ENCODE measurements at places on chromosomes 5 and 9.

GRCh38 chr5:113085880-113086409 is 109.3 kb downstream of the DCP2 start:
- DNase-seq = no peak

DNA sequence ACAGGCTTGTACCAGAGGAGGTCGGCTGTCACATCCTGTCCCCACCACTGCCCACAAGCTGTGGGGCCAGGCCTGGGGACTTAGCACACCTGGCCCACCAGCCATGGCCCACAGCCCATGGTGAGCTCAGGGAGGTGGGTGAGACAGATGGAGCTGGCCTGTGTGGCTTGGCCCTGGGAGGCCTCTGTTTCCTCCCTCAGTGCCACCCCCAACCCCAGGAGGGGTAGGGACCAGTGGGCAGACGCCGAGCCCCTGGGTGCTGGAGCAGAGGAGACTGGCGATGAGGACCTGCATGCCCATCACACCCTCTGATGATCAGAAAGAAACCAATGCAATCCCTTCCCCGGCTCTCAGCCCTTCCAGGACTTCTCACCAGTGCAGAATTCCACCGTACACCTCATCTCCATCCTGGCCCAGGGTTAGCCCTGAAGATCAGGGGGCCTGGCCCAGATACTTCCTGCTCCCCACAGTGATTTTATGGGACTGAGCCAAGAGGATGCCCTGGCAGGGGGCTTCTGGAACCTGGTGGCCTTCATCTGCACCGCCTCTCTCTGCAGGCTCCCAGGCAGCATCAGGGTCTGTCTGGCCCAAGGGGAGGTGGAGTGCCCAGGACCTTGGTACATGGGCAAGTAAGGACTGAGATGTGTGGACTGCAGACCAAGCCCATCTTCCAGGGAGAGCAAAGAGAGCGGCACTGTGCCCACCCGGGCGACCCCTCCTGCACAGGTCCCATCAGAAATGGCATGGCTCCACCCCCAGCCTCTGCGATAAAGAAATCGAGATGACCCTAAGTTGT is 16.9 kb upstream of the NKD2 start:
- no peak for DNase-seq

DNA sequence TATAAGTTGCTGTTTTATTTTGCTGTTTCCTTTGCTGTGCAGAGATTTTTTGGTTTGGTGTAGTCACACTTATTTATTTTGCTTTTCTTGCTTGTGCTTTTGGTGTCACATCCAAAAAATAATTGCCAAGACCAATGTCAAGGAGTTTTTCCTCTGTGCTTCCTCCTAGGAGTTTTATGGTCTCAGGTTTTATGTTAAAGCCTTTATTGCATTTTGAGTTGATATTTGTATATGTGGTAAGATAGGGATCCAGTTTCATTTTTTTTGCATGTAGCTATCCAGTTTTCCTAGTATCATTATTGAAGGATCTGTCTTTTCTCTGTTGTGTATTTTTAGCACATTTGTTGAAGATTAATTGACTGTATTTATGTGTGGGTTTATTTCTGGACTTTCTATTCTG is 210.6 kb downstream of the ARHGEF28 start:
- no peak for DNase-seq

- no peak for DNase-seq
These were observed 314.4 kb upstream of the EFNA5 start for GRCh38 chr5:107985144-107985543.

GRCh38 chr5:107555425-107556090 is 115.2 kb downstream of the EFNA5 start:
- DNase-seq = no peak

DNA sequence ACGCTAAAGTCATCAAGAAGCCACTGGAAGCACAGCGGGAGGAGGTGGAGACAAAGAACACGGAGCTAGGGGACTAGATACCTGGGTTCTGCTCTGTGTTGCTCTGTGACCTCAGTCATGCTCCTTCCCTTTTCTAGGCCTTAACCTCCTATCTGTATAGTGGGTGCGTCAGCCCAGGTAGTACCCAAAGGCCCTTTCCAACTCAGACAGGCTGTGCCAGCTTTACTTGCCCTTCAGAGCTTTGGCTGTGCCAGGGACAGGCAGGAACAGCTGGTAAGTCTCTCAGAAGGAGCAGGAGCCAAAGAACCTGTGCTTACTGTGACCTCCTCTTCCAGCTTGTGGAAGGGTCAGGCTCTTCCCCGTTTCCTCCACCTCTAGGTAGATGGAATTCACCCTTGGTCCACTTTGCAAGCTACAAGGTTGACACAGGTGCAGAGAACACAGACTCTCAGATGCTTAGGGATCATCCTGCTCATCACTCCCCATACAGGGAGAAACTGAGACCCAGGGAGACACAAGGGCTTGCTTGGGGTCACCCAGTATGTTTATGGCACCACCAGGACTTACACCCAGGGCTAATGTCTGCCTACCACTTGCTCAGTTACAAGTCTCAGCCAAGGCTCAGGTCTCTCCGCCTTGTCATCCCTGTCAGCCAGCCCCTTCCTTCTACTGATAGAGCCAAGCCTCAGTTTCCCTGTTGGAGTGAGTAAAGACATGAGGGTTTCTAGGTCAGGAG is 1.7 kb downstream of the CCDC69 start:
- DNase-seq = peak; percentile 15

DNA sequence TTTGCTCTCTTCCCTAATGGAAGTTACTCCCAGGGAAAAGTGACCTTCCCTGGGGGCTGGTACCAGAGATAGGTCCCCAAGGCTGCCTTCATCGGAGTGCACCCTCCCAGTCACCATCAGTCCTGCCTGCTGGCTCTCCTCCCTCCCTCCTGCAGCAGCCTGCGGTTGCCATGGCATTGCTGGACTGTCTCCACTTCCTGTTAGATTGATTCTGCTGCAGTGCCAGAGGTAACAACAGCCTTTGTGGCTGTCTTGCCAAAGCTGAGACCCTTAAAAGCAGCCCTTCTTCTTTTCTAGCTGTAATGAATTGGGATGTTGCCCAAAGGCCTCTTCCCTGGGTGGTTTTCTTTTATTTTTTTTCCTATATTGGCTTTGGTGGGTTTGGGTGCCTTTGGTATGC is 78.1 kb upstream of the PRLR start:
- DNase-seq = no peak

GRCh38 chr9:95511952-95512708 is 4.6 kb downstream of the PTCH1 start:
- DNase-seq = no peak

GRCh38 chr5:96880444-96881164 is 4.3 kb downstream of the ERAP2 start:
- no peak for DNase-seq

- no peak for DNase-seq
These were observed 166.8 kb downstream of the MUSK start for GRCh38 chr9:110835404-110835803.

DNA sequence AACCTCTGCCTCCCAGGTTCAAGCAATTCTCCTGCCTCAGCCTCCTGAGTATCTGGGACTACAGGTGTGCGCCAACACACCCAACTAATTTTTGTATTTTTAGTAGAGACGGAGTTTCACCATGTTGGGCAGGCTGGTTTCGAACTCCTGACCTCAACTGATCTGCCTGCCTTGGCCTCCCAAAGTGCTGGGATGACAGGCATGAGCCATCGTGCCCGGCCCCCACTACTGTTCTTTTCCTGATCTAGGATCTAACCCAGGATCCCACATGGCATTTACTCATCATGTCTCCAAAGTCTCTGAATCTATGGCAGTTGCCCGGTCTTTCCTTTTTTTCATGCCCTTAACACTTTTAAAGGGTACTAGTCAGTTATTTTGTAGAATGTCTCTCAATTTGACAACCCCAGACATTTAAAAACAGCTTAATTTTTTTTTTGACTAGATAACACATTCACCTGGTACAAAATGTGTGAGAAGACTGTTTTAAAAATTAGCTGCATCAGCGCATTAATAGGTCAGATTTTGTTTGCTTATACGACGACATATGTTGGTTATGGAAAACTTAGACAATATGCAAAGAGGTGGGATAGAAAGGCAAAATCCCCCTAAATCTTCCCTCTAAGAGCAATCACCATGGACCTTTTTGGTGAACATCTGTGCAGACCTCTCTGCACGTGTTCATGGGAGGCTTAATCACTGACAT is 46.5 kb downstream of the STOM start:
- DNase-seq = no peak

DNA sequence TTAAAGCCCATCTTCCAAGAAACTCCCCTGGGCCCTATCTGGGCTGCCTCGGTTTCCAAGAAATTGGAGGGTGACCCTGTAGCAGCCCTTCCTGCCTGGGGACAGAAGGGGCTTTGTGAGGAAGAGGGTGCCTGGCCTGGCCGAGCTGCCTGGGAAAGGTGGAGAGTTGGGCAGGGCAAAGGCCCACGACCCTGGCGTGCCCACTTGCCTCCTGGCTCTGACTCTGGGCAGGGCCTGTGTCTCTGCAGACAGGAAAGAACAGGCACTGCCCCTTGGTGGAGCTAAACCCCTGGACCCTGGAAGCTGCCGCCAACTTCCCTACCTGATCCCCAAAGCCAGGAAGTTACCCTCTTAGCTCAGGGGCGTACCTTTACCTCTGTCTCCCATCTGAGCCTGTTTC is 149.3 kb downstream of the RGS3 start:
- DNase-seq = no peak

- no peak for DNase-seq
These were observed 56.5 kb upstream of the RICTOR start for GRCh38 chr5:39130716-39131115.

GRCh38 chr5:175383350-175383749 is 60.6 kb downstream of the DRD1 start:
- DNase-seq = no peak

DNA sequence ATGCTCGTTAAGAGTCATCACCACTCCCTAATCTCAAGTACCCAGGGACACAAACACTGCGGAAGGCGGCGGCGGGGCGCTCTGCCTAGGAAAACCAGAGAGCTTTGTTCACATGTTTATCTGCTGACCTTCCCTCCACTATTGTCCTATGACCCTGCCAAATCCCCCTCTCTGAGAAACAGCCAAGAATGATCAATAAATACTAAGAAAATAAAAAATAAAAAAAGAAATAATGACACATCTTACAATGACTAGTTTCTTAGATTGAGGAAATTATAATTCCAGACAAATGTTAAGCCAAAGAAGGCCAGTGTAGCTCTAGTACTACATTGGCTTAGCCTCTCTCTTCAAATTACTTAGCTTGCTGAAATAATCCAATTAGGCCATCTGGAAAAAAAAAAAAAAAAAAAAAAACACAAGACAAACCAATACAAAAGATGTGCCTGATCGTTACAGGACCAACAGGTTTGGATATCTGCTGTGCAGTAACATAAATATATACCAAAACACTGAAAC is 58.0 kb downstream of the ANXA2R start:
- DNase-seq = no peak

DNA sequence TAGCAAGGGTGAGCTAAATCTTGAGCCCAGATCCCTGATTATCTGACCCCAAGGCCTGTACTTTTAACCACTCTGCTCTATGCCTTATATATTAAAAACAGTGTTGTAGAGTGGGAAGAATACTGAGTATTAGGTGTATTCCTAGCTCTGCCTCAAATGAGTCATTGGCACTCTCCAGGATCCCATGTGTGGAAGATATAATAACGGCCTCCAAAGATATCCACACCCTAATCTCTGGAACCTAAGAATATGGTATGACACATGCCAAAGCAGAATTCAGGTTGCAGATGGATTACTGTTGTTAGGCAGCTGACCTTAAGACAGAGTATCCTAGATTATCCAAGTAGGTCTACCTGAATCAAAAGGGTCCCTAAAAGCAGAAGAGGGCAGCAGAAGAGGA is 110.8 kb downstream of the ADRB2 start:
- no peak for DNase-seq

DNA sequence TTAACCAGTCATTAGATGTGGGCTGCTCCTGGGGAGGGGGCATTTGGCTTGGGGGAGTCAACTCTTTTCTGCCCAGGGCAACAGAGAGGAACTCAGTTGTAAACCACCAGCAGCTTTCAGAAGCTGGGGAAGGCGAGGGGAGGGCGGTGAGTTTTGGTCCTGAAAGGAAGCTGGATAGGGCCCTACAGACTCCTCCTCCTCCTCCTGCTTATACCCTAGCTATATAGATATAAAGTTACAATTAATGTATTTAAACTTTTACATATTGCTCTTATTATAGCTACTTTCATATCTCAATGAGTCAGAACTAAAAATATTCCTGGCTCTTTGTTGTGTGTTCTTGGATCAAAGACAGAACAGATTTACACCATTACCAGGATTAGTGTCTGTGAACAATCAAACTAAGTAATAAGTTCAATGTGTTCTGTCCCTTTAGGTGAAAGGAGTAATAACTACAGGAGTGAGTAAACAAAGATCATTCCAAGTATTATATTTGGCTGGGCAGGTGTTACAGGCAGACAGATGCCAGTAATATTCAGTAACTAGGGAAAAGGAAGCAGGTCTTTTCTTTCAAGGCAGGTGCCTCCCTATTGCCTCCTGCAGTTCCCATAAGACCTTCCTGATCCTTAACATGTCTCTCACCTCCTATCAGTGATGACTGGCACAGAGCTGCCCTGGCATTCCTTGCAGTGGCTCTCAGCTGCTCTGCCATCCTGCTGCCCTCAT is 20.5 kb upstream of the VPS13A start:
- DNase-seq = no peak

GRCh38 chr5:39843767-39844166 is 419.0 kb upstream of the DAB2 start:
- DNase-seq = no peak

GRCh38 chr5:108375768-108376167 is 6.1 kb downstream of the FBXL17 start:
- DNase-seq = no peak

DNA sequence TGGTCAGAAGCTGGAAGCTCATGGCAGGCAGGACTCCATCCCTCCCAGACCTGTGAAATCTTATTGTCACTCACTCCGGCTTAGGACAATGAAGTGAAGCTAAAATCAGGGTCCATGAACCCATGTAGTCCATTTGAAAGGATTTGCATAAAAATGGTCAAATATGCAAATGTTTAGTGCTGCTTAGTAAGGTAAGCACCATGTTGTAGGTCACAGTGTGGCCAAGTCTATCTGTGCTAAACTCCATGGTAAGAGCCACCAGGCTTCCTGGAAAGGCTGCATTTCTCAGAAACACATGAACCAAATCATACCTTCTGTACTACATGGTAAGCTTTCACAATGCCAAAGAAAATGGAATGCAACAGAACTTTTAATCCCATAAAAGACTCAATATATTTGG is 5.7 kb downstream of the ALG2 start:
- DNase-seq = no peak

- peak; percentile 83 for DNase-seq
These were observed 17.5 kb downstream of the IRF1 start for GRCh38 chr5:132473019-132473531.

DNA sequence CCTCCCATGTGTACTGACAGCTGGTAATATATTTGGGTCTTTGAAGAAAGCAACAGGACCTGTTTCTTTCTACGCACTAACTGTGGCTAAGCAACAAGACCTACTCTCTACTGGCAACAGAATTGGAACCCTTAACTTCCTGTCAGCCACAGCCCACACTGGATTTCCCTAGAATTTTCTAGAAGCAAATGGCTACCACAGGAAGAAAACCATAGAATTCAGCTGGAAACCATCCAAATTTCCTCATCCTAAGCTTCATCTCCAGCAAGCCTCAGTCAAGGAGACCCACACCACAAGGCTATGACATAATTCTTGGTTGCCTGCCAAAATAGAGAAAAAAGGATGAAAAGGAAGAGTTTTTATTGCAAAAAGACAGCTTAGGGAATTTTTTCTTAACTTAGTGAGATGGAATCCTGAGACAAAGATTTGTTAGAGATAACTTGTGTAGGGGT is 171.8 kb upstream of the TNC start:
- no peak for DNase-seq

GRCh38 chr5:10427201-10427600 is 14.5 kb upstream of the ROPN1L start:
- no peak for DNase-seq

GRCh38 chr9:101652601-101653175 is 57.9 kb upstream of the PPP3R2 start:
- DNase-seq = no peak

Measured in activated CD4-positive, alpha-beta T cell treated with anti-CD3 and anti-CD28 coated beads, Interleukin-2, amount 50 U/mL, for 1 hour (primary cell).